Fibroblast of skin of left quadriceps (primary cell): ENCODE measurements at places on chromosomes 1 and 21.

DNA sequence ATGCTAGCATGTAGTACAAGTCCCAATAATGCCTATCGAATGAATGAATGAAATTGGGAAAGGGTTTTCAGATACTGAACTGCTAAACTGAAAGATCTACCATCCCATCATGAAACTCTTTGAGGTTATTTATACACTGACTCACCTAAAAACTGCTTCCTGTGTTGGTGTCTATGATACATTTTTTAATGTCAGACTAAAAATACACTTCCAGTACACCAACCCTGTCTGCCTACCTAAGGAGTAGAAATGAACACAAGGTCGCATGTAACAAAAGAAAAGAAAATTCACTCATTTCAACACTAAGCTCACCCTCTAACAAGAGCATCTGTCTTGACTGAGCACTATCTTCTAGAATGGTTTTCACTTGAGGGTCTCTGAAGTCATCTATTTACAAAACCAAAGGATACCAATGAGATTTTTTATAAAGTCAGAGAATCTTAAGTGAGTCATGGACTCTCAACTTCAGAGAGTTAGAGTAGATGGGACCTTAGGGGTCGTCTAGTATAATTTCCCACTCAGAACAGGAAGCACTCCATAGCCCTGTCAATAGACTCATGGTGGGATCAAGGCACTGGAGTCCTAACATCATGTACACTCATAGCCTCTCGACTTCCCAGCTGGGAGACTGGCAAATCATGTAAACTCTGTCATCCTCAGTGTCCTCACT, 53.4 kb downstream of the WLS start:
- DNase-seq = no peak

- DNase-seq = no peak
Observed at GRCh38 chr1:10400013-10400412, 1.1 kb downstream of the PGD start.

GRCh38 chr1:59142311-59143132, 154.4 kb upstream of the FGGY start:
- DNase-seq = no peak

- peak; percentile 39 for DNase-seq
Observed at GRCh38 chr21:35593000-35593502, 467.3 kb downstream of the SETD4 start.

DNA sequence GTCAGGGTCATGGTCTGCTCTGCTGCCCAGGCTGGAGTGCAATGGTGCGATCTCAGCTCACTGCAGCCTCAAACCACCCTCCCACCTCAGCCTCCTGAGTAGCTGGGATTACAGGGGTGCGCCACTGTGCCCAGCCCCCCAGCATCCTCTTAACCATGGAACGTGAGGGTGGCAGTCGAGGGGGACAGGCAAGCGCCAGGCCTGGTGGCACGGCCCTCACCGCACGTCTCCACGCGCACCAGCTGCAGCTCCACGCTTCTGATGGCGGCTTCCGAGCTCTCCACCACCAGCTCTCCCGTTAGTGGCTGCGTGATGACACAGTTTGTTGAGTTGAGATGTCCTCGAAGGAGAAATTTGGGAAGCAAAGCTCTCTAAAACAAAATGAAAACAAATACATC, 39.1 kb downstream of the VPS26C start:
- DNase-seq = no peak

DNA sequence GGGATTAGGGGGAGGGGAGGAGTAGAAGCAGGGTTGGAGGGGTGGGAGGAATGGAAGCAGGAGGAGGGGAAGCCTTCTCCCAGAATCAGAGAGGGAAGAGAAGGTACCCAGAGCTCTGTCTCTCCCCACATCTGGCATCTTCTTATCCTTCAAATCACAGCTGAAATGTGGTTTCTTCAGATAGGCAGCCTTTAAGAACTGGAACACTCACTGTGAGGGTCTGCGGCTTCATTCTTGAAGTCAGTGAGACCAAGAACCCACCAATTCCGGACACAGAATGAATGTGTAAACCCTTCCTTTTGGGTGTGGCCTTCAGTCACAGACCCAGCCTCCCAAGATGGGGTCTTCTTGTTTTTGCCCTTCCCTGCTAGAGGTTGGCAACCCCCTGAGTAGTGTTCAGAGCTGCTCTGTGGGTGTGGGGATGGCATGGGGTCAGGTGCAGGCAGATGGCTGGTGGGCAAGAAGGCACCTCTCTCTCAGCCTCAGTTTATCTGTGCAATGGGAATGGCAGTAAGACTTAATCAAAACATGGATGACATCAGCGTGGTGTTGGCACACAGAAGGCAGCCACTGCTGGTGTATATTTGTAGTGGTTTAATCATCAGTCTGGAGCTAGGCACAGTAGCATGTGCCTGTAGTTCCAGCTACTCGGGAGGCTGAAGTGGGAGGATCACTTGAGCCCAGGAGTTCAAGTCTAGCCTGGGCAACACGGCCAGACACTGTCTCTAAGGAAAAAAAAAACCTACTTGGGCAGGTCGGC, 7.2 kb downstream of the FAAH start:
- no peak for DNase-seq

DNA sequence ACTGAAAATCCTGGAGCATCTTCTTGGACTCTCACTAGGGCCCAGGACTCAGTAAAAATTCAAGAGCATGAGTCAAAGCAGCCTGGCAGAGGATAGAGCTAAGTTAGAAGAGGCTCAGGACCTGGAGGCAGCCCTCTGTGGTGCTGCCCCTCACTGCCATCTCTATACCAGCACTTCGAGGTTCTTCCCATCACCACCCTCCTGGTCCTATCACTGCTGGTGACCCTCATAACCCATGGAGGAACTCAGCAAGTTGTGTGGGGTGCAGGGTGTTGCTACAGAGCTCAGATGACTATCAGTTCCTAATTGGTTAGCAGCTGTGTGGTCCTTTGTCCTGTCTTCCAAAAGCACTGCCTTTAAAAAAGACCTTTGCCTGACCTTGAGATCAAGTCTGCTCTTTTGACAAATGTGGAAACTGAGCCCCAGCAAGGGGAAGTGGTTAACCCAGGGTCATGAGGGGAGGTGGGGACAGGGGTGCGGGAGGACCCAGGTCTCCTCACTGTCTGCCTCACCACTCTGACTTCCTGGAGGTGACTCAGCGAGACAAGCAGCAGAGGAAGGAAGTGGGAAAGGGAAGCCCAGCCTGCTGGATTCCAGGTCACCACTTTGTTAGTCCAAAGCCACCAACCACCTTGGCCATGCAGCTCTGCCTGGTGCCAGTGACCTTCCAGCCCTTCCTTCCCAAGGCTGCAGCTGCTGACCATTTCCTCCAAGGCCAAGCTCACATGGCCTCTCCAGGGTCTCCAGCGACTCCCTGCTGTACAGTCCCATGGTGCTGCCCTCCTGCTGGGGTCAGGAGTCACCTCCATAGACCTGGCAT, 199.4 kb upstream of the EDN2 start:
- no peak for DNase-seq

DNA sequence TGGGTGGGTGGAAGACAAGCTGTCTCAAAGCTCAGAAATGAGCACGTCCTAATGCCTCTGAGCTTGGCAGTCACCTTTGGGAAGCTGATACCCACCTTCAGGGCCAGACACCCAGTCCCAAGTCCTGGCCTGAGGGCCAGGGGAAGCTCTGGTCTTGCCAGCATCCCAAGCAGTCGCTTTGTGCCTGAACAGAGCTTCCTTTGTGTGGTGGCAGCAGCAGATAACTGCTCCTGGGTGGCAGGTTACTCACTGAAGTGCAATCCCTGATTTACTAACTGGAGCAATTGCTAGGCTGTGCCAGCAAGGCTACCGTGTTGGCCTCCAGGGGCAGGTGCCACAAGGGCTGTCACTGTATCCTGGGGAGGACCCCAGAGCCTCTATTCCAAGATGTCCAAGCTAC, 40.4 kb upstream of the GRHL3 start:
- no peak for DNase-seq
